Thoracic aorta (tissue), 2 donors: ENCODE measurements at places on chromosomes 5 and 9. TPM values are rescaled to one million over a fixed set of nuclear protein-coding genes. Genes with fewer than 3 reads are reported as not detected.

C5orf58 gene
- total RNA-seq: not detected

HMCN2 gene
- 6.3 TPM for total RNA-seq

JAKMIP2 gene
- total RNA-seq: 0.49 TPM

TTF1 gene
- total RNA-seq: 11.8 TPM

HTR1A gene
- 0.78 TPM for total RNA-seq

CFAP157 gene
- total RNA-seq: 0.27 TPM

NUDT12 gene
- 8.7 TPM for total RNA-seq

COL15A1 gene
- 70.4 TPM for total RNA-seq

RORB gene
- total RNA-seq: 0.85 TPM

SMIM33 gene
- not detected for total RNA-seq

PCDHA10 gene
- total RNA-seq: 0.41 TPM
